ENCODE measurements at places on chromosomes 7 and 10.
A peak's percentile ranks its signal among the peaks of the same experiment; 100 is the strongest.

DNA sequence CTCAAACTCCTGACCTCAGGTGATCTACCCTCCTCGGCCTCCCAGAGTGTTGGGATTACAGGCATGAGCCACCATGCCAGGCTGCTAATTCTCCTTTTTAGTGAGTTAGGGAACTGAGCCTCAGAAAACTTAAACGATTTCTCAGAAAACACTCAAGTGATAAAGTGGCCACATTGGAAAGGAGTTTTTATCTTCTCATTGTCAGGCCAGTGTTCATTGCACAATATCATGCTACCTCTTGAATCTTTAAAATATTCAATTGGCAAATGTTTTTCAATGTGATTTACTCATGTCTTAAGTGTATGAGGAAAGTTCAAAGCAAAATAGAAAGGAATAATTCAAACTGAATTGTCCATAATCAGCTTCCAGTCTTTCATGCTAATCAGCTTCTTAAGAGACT is 80.7 kb downstream of the ITGB8 start:
- DNase-seq: no peak

- peak; percentile 74 for DNase-seq
Measured at GRCh38 chr7:38169847-38170246, 8.2 kb upstream of the STARD3NL start.

DNA sequence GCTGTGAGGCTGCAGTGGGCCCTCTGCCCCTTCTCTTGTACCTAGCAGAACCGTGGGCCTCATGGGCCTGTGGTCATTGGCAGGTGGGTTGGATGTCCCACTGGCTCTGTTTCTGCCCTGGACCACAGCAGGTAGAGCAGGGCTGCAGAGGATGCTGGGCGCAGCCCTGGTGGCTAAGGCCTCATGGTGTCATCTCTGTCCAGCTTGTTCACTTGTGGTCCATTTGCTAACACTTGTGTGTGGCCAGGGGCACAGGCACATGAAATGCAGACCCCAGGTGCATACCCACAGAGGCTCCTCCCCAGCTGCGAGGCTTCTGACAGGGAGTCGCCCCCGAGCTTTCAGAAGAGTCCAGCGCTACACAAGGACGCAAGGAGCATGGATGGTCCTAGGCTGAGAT is 22.4 kb upstream of the TBRG4 start:
- no peak for DNase-seq

DNA sequence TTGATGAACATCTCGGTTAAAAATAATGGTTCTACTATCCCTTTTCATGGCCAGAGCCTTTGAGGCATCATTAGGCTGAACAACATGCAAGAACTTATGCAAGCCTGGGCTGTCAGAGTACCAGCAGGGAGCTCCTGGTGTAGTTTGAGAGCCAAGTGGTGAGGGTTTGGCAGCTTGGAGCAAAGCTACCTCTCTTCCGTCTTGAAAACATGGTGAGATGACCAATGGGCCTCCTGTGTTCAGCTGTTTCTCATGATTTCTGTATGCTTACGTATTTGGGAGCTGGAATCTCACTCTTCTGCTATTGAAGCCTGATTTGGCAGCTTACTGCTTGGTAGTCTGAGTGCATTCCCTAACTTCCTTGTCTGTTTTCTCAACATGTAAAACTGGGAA is 150.4 kb downstream of the CXCL12 start:
- no peak for DNase-seq

- no peak for DNase-seq
Measured at GRCh38 chr10:75400163-75400770, 1.3 kb downstream of the ZNF503 start.

- no peak for DNase-seq
Measured at GRCh38 chr7:70498232-70498992, 633.5 kb upstream of the GALNT17 start.

DNA sequence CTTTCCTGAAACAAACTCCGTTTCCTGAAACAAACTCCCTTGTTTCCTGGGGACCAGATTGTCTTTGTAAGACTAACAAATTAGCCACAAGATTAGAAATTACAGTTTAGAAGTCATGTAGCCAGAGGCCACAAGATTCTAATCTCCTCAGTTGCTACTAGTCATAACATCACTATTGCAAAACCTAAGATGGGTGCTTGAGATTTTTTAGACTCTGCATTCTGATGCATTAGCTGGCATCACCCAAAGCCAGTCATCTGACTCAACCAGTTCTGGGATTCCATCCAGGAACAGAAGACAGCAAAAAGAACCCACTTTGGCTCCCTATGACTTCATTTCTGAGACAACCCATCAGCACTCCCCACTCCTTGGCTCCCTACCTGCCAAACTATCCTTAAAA is 367.9 kb upstream of the MBL2 start:
- DNase-seq: peak; percentile 0

- no peak for DNase-seq
Measured at GRCh38 chr7:17181482-17181881, 117.0 kb upstream of the AHR start.

DNA sequence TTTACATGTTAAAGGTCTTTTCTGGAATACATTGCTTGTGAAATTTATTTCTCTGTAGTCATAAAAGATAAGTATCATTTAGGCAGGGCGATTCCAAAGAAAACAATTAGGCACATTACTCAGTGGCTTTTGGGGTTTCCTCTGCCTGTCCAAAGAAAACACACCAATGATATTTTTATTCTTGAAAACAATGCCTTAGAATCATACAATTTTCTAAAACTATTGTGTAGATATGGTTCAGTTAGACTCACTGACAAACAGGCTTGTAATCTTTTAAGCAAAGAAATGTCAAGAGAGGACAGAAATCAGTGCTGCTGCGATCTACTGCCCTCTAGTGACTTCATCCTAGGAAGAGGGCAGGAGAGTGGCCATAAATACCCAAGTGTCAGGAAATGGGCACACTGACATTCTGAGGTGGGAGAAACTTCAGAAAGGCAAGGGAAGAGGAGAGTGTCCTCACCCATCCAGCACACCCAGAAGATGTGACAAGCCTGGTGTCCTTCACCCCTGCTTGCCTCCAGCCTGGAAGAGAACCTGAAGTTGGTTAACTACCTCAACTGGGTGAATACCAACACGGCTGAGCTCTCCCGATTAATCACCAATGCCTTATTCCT is 120.5 kb downstream of the GALNT11 start:
- DNase-seq: no peak

DNA sequence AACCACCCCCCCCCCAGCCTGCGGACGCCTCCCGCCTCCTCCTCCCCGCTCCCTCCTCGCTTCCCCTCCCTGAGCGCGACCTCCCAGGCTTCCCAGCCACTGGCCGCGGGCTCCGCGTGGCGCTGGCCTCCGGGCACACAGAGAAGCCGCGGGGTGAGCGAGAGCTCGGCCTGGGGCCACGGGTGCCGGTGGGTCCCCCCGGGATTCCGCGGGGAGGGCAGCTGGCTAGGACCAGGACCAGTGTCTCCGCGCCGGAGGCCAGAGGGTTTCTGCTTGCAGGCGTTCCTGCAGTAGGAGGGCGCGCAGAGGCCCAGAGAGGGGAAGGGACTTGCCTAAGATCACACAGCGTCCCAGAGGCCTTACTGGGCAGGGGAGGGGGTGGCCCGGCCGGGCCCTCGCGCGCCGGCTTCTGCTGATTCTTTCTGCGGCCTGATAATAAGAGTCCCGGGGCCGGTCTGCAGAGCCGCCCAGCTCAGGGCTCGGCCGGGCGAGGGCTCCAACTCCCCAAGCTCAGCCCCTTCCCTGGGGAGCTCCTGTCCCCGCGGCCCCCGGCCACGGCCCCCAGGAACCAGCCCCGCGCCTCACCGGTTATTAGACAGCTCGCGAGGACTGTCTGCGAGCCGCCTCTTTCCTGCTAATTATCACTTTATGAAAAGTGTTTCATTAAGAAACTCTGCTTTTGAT is 10.1 kb downstream of the UNCX start:
- DNase-seq: no peak

DNA sequence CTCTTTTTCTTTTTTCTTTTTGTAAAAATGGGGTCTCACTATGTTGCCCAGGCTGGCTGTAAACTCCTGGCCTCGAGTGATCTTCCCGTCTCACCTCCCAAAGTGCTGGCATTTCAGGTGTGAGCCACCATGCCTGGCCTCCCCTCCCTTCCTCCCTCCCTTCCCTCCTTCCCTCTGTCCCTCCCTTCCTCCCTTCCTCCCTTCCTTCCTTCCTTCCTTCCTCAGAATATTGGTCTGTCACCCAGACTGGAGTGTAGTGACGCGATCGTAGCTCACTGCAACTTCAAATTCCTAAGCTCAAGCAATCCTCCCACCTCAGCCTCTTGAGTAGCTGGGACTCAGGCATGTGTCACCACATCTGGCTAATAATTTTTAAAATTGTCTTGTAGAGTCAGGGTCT is 8.4 kb downstream of the AGAP3 start:
- no peak for DNase-seq

GRCh38 chr10:91694170-91694794 is 61.4 kb upstream of the PPP1R3C start:
- DNase-seq: no peak

DNA sequence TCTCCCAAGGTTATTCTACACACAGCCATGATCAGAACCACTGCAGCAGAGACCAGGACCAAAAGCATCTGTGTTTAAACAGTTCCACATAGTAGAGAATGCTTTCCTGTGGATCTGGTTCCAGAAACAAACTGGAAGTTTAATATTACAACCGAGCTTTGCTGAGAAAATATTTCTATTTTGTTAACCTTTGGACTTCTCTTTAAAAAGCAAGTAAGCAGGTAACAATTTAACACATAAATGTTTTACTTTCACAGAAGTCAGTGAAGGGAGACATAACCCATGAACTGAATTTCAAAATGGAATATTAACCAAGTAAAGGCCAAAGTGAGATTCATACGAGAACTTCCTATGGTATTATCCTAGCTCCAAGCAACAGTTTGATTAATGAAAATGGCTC is 98.6 kb upstream of the PHYHIPL start:
- DNase-seq: no peak

DNA sequence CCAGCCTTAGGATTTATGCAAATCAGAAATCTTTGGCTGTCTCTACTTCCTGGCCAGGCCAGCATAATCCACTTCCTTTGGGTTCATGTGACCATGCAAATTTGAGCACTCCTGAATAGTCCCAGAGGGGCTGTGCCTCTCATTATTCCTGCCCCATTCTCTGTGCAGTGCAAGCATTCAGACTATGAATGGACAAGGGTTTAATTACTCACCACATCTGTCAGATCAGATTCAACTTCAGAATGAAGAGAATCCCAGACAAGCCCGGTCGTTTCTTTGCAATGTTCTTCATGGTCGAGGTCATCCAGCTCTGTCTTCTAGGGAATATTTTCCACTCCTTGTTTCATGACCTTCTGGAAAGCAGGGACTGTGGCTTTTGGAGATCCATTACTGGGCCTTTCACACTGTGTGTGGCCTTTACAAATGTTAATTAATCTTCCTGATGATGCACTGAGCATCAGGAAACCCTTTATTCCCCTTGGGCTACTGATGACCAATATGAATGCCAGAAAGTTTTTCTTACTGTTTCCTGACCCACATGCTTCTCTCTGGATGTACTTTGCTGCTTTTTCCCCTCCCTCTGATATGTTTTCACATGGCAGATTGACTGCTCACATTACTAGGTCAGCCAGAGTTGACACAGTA is 217.6 kb upstream of the TCF7L2 start:
- DNase-seq: no peak

GRCh38 chr7:6175645-6176044 is 96.8 kb downstream of the CYTH3 start:
- DNase-seq: peak; percentile 26

DNA sequence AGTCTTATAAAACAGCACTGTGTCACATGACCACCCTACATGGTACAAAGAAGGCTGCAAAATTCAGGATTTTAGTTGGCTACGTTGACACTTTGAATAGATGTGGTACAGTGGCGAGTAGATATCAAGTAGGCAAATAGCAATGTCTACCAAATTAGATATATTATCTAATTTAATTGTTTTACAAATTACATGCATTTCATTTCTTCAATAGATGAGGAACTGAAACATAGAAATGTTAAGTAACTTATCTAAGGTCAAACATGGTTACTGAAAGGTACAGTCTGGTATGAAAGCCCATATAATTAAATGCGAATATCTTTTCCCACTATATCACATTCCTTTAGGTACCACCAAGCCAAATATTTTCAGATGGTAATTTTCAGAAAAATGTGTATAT is 972.2 kb downstream of the NRG3 start:
- DNase-seq: no peak

DNA sequence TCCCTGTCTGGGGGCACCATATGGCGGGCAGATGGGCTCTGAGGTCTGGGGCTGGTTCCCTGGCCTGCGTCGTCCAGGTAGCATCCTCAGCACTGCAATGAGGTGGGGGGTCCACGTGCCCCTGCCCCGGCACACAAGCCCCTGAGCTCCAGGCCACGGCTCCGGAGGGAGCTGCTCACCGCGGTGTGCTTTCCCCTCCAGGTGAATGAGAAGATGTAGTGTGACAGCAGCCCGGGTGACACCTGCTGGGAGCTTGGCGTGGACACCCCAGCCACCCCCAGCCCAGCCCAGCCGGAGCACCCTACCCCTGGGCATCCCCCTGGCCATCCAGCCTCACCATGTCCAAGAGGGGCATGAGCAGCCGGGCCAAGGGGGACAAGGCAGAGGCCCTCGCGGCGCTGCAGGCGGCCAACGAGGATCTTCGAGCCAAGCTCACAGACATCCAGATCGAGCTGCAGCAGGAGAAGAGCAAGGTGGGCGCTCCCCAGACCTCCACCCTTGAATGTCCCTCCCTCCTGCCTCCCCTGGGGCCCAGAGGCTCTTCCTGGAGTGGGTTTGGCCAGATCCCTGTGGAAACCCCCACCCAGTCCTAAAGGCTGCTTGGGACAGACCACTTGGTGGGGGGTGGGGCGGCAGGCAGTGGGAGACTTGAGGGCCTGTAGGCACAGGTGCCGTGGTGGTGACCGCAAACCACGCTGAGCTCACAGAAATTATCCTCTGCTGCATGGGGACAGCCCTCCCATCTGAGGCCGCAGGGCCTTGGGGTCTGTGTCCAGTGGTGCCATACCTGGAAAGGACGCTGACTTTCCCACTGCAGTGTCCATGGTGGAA is 38.9 kb downstream of the JAKMIP3 start:
- no peak for DNase-seq

DNA sequence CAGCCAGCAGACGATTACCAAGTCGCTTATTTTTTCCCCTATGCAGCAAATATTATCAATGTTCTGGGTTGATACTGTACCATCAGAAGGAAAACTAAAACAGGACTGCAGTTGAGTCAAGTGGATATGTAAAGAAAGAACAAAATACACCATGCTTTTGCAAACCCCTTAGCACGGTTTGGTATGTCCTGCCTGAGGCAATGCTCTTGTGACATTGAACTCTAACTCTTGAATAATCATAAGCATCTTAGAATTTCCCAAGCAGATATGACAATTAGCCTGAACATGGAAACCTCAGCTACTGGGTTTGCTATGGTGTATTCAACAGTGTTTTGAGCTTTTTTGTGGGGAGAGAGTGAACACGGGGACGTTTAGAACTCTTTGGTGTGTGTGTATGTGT is 107.4 kb downstream of the ETV1 start:
- no peak for DNase-seq

DNA sequence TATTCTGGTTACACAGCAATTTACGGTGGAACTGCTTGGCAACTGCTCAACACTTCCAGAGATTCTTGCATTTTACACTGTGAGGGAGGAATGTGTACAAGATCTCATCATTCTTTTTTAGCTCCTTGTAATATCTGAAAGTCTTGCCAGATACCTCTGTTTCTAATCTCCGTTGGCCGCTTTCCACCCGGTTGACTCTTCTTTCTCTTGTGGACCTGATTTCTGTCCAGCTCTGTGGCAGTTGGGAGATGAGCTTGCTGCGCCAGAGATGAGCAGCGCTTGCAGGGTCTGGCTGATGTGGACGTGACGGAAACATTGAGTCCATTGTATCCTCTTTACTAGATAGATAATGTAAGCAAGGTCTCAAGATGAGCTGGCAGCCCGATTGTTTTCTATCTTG is 27.6 kb downstream of the SPAG6 start:
- no peak for DNase-seq

- no peak for DNase-seq
Measured at GRCh38 chr7:135385209-135385608, 124.7 kb downstream of the CNOT4 start.
